Heart right ventricle (tissue), 16 donors: ENCODE measurements at places on chromosomes 11 and 22. TPM values are rescaled to one million over a fixed set of nuclear protein-coding genes. Genes with fewer than 3 reads are reported as not detected.

GRCh38 chr11:28517621-28518020 lies 409.4 kb downstream of the METTL15 start:
- H3K4me1 ChIP-seq, result no peaks in the 10 kb centered on the region
- DNase-seq, result no peak
- H3K4me3 ChIP-seq, result no peak overlapping the region

SCGB1A1 gene
- not detected for total RNA-seq

DNA sequence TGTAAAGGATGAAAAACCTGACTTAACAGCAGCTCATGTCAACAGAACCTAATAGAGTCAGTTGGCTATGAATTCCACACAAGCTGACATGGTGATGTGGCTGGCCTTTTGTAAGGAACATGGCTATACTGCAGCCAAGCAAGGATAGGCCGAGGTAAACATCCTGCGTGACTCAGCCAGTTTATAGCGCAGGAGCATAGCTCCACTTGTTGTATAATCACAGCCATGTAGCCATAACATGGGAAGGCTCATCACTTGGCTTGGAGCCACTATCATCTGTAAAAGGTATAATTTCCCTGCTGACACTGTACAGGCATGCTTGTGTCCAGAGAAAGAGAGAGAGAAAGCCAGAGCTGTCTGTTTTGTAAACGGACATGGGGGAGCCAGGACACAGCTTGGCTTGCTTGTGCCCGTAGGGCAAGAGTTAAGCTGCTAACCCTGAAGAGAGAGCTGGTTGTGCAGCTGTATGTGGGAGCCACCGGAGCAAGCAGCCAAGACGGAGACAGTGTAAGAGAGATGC lies 104.4 kb upstream of the PLET1 start:
- DNase-seq, result no peak
- H3K4me1 ChIP-seq, result no peaks in the 10 kb centered on the region
- H3K27me3 ChIP-seq, result no peaks in the 10 kb centered on the region
- H3K27ac ChIP-seq, result no peak overlapping the region

DEAF1 gene
- total RNA-seq, result 12.7 TPM

GRCh38 chr22:30297991-30298701 lies 8.8 kb upstream of the CASTOR1 start:
- H3K4me3 ChIP-seq, result no peak overlapping the region
- no peaks in the 10 kb centered on the region for H3K27me3 ChIP-seq
- peaks cover 91% of the 10 kb centered on the region for H3K36me3 ChIP-seq

GRCh38 chr22:48961705-48962104 lies 866.0 kb downstream of the BRD1 start:
- no peaks in the 10 kb centered on the region for H3K36me3 ChIP-seq
- H3K27me3 ChIP-seq, result peaks cover 21% of the 10 kb centered on the region
- H3K27ac ChIP-seq, result no peak overlapping the region
- no peak overlapping the region for H3K4me3 ChIP-seq
- no peaks in the 10 kb centered on the region for H3K4me1 ChIP-seq
- no peak for DNase-seq

OR5A1 gene
- not detected for total RNA-seq

DNA sequence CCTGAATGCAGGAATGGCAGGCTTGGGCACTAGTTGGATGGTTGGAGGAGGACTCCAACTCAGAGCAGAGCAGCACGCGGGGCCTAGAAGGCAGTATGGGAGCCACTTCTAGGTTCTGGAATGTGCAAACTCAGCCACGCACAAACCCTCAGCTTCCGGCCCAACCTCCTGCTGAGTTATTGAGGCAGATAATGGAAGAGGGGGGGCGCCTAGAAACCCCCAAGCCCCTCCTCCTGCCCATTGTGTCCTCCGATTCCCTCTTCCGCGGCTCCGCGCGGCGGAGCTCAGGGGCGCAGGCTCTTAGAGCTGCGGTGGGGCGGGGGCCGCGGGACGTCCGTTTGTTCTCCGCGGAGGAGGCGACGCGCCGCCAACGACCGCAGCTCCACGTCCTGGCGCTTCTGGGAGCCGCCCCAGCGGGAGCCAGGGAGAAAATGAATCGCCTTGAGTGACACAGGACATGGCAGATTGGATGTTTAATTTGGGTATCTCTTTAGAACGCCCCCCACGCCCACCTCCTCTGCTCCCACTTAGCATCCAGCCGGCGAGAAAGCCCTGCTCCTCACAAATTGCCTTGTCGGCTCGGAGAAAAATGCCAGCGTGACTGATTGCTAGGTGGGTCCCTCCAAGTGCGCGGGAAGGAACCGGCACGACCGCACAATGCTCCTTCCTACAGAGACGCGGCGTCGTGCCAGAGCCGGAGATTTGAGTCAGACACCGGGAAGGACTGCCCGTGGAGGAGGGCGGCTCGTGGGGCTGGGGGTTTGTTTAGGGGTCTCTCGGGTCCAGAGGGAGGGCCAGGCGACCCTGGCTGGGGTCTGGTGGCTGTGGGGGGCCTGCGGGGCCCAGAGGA lies 144.6 kb downstream of the NECTIN1 start:
- peak; percentile 28 for DNase-seq
- H3K4me1 ChIP-seq, result peaks cover 17% of the 10 kb centered on the region
- H3K27ac ChIP-seq, result no peak overlapping the region

GRCh38 chr11:113721462-113722066 lies 15.5 kb upstream of the TMPRSS5 start:
- H3K27ac ChIP-seq, result no peak overlapping the region
- DNase-seq, result peak; percentile 6
- no peaks in the 10 kb centered on the region for H3K27me3 ChIP-seq

GRCh38 chr11:119590651-119591351 lies 138.2 kb downstream of the NECTIN1 start:
- H3K4me1 ChIP-seq, result no peaks in the 10 kb centered on the region
- no peak overlapping the region for H3K27ac ChIP-seq
- H3K36me3 ChIP-seq, result no peaks in the 10 kb centered on the region

ZNF215 gene
- 0.19 TPM for total RNA-seq

GRCh38 chr11:116406042-116406441 lies 366.7 kb downstream of the BUD13 start:
- H3K27ac ChIP-seq, result no peak overlapping the region
- no peaks in the 10 kb centered on the region for H3K36me3 ChIP-seq
- H3K4me3 ChIP-seq, result no peak overlapping the region
- DNase-seq, result no peak
- no peaks in the 10 kb centered on the region for H3K4me1 ChIP-seq

DNA sequence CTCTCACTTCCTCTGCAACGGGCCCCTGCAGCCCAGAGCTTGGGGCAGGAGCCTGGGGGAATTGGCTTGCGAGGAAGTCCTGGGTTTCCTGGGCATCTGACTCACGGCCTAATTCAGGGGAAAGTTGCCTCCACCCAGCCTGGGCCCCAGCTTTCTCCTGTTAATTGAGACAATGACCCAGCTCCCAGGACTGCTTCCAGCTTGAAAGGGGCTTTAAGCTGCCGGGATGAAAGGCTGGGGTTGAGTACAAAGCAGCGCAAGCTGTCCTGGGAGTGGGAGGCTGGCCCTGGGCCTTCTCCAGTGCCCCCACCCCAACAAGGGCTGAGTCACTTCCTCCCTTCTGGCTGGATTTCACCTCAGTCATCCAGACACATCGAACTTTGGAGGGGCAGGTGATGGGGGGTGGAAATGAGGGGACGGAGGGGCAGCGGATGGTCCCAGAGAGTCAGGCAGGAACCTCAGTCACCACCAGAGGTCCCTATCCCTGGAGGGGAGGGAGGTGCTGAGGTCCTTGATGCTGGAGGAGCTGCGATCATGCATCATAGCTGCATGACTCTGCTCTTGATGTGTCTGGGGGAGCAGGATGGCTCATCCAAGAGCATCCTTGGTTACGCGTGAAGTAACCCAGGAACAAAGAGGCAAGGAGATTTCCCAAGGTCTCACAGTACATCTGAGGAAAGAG lies 30.1 kb upstream of the OAF start:
- no peak overlapping the region for H3K4me3 ChIP-seq
- DNase-seq, result no peak
- peak overlapping the region; percentile 60 for H3K27ac ChIP-seq
- H3K36me3 ChIP-seq, result no peaks in the 10 kb centered on the region

ASCL3 gene
- not detected for total RNA-seq

UBE4A gene
- total RNA-seq, result 40.5 TPM

APOL5 gene
- not detected for total RNA-seq

UBQLNL gene
- total RNA-seq, result 0.16 TPM

DNA sequence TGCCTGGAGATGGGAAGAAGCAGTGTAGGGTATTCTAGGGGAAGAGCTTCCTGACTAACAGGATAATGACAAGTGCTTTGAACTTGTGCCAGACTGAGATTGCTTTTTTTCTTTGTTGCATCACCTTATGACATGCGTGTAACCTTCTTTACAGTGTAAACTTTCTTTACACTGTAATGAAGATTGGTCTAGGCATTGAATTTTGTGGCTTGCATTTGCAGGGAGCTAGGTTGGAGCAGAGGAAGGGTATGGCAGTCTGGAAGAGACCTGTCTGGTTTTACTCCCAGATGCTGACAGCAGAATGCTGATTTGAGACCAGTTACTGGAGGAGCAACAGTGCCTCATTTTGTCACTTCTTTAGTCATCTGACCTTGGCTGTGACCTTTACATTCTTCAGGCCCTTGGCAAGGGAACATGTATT lies 5.6 kb downstream of the DDB2 start:
- no peaks in the 10 kb centered on the region for H3K27me3 ChIP-seq
- peaks cover 8% of the 10 kb centered on the region for H3K36me3 ChIP-seq
- H3K4me3 ChIP-seq, result no peak overlapping the region
- peaks cover 9% of the 10 kb centered on the region for H3K4me1 ChIP-seq

DNA sequence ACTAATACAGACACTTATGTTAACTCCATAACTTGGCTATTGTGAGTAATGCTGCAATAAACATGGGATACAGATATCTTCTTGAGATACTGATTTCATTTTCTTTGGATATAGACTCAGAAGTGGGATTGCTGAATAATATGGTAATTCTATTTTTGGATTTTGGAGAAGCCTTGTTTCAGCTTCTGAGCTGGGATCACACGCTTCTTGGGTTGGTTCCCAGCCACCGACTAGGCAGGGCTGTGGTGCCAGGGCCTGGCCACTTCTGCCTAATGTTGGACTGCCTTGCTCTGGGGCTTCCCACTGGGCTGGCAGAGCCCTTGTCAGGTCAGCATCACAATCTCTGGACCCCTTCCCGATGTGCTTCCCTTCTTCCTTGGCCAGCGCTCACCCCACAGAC lies 14.0 kb upstream of the MCHR1 start:
- H3K27ac ChIP-seq, result peak overlapping the region; percentile 57
- peak; percentile 78 for DNase-seq
- H3K4me1 ChIP-seq, result peaks cover 46% of the 10 kb centered on the region
- H3K36me3 ChIP-seq, result no peaks in the 10 kb centered on the region
- no peaks in the 10 kb centered on the region for H3K27me3 ChIP-seq

GRCh38 chr11:128917144-128917724 lies 25.4 kb downstream of the TP53AIP1 start:
- no peaks in the 10 kb centered on the region for H3K36me3 ChIP-seq
- H3K4me1 ChIP-seq, result peaks cover 9% of the 10 kb centered on the region
- no peak overlapping the region for H3K27ac ChIP-seq
- no peak overlapping the region for H3K4me3 ChIP-seq
- H3K27me3 ChIP-seq, result no peaks in the 10 kb centered on the region

- no peaks in the 10 kb centered on the region for H3K27me3 ChIP-seq
- H3K27ac ChIP-seq, result no peak overlapping the region
- no peak for DNase-seq
- H3K4me1 ChIP-seq, result no peaks in the 10 kb centered on the region
- no peak overlapping the region for H3K4me3 ChIP-seq
Observed at GRCh38 chr11:4658629-4659445, 15.1 kb downstream of the OR51E1 start.

- no peaks in the 10 kb centered on the region for H3K27me3 ChIP-seq
- H3K4me1 ChIP-seq, result peaks cover 4% of the 10 kb centered on the region
- no peaks in the 10 kb centered on the region for H3K36me3 ChIP-seq
- no peak overlapping the region for H3K27ac ChIP-seq
Observed at GRCh38 chr11:110337570-110338193, 41.3 kb upstream of the RDX start.

- no peak overlapping the region for H3K27ac ChIP-seq
- no peak for DNase-seq
- H3K4me3 ChIP-seq, result no peak overlapping the region
- H3K27me3 ChIP-seq, result no peaks in the 10 kb centered on the region
- no peaks in the 10 kb centered on the region for H3K36me3 ChIP-seq
- peaks cover 17% of the 10 kb centered on the region for H3K4me1 ChIP-seq
Observed at GRCh38 chr11:134008634-134009071, 51.9 kb upstream of the IGSF9B start.

TBX1 gene
- total RNA-seq, result 1.2 TPM

DNA sequence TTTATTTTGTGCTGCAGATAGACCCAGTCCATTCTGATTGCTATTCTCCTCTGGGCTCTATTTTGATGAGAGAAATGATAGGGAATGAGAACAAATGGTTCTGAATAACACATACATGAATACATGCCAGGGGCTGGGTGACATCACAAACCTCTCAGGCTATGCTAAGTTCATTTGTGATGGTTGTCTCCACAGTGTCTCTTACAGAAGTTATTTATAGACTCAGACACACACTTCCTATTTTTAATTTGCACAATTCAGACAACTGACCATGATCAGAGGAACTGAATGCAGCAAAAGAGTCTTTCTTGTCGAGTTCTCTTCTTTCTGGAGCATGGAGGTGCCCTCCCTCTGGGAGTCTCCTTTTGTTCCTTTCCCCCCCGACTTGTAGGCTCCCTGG lies 991.7 kb downstream of the OPCML start:
- no peaks in the 10 kb centered on the region for H3K4me1 ChIP-seq
- H3K27ac ChIP-seq, result no peak overlapping the region
- DNase-seq, result no peak

DNA sequence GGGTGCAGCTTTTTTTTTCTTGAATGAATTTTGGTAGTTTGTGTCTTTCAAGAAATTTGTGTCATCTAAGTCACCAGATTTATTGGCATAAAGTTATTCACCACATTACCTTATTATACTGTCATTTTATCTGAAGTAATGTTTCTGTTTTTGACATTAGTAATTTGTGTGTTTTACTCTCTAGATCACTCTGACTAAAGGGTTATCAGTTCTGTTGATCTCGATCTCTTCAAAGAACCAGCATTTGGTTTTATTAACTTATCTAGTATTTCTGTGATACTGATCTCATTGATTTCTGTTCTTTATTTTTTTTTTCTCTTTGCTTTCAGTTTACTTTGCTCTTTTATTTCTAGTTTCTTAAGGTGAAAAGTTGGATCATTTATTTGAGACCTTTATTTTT lies 55.5 kb downstream of the PDHX start:
- H3K4me3 ChIP-seq, result no peak overlapping the region
- DNase-seq, result no peak
- no peak overlapping the region for H3K27ac ChIP-seq
- peaks cover 5% of the 10 kb centered on the region for H3K36me3 ChIP-seq
- no peaks in the 10 kb centered on the region for H3K4me1 ChIP-seq

- peaks cover 39% of the 10 kb centered on the region for H3K27me3 ChIP-seq
- no peak overlapping the region for H3K27ac ChIP-seq
- H3K4me3 ChIP-seq, result no peak overlapping the region
- no peaks in the 10 kb centered on the region for H3K36me3 ChIP-seq
- DNase-seq, result peak; percentile 36
Observed at GRCh38 chr22:37401401-37402183, 25.7 kb downstream of the ELFN2 start.

GRCh38 chr22:35835998-35836691 lies 118.5 kb downstream of the APOL5 start:
- peak overlapping the region; percentile 87 for H3K27ac ChIP-seq
- H3K4me1 ChIP-seq, result peaks cover 75% of the 10 kb centered on the region
- H3K27me3 ChIP-seq, result no peaks in the 10 kb centered on the region
- H3K4me3 ChIP-seq, result peak overlapping the region; percentile 42
- no peaks in the 10 kb centered on the region for H3K36me3 ChIP-seq
